ENCODE measurements at places on chromosomes 12 and 14.

DNA sequence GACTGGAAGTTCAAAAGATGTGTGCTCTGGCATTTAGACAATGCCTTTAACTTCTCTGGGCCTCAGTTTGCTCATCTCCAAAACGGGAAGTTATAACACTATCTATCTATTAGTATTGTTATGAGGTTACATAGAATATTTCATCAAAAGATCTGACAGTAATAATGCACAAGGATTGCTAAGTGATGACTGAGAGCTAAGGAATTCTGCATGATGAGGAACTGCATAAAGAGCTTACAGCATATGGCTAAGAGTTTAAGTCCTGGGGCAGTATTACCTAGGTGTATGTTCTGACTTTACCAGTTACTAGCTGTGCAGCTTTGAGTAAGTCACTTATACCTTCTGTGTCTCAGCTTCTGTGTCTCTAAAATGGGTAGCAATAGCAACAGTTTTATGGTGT, 160.1 kb upstream of the TMPO start:
- no peak for DNase-seq

DNA sequence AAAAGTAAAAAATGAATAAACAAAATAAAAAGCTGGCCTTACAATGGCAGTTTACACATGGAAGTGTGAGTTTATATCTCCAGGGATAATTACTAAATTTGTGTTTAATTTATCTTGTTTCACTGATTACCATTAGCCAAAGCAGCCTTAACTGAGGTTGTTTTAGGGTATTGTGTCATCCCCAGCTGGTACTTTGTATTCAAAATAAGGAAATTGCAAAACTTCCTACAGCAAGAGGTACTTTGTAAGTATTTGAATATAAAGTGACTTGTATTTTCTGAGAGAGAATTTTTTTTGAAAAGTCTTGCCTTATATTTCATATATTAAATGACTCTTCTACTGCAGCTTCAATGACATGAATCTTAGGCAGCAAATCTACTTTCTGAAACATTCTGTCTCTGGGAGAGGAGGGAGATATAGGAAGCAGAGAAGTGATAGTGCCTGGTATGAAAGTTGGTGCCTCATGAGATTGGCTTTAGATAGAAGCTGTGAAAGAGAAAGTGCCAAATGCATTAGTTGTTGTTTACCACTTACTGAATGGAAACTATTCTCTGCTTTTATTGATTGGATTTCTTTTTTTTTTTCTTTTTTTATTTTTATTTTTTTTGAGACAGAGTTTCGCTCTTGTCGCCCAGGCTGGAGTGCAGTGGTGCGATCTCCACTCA, 6.7 kb downstream of the FNTB start:
- peak; percentile 34 for DNase-seq

DNA sequence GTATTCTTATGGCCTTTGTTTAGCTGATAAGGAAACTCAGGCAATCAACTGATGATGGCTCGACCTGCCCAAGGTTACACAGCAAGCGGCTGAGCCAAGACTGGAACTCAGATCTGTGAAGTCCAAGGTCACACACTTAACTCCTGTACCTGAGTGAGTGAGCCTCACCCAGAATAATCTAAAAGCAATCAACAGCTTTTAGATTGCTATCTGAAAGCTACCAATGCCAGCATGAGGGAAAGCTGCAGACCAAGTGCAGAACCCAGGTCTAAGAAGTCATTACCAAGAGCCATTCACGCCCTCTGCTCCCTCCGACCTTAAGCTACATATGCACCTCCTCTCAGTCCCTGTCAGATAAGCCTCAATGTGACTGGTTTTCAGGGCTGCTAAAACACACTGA, 12.1 kb downstream of the APPL2 start:
- no peak for DNase-seq

DNA sequence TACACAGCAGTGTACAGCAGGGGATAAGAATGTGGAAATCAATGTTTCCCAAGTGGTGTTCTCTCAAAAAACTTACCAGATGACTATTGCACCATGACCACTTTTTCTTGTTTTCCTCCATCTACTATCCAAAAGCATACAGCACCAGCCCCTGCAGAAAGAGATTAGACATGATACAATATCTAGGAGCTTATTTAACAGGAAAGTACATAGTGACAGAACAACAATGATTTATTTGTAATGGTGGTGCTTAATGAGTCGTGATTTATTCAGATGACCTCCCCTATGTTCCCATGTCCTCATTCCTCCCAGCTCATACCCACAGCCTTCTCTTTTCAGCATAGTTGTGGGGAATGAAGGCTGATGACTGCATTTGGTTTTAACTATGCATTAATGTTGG, 413.6 kb downstream of the BTG1 start:
- DNase-seq = no peak

DNA sequence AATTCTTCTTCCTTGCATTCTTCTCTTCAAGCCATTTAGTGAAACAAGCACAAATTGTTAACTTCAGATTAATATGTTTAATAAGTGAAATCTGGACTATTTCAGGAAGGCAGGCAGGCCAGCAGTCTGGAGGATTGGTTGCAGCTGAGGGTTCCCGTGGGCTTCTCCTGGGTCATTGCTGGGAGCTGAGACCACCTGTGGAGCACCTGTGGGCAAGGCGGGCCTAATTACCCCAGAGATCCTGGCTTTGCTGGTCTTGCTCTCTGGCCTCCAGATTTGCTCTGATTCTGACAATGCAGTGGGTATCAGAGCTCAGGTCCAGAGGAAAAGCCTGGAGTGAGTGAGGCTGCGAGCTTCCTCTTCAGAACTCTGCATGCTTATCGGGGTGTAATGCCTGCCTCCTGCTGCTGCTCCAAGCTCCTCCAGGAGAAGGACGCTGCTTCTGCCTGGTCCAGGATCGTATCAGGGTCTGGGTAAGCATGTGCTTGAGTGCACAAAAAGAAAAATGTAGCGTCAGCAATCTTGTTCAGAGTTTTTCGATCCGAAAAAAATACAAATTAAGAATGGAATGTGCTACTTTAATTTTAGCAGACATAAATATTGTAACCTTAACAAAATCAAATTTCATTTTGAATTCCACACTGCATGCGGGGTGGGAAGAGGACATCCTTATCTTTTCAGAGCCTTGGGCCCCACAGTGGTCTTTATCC, 93.8 kb downstream of the TMEM30B start:
- DNase-seq = no peak

DNA sequence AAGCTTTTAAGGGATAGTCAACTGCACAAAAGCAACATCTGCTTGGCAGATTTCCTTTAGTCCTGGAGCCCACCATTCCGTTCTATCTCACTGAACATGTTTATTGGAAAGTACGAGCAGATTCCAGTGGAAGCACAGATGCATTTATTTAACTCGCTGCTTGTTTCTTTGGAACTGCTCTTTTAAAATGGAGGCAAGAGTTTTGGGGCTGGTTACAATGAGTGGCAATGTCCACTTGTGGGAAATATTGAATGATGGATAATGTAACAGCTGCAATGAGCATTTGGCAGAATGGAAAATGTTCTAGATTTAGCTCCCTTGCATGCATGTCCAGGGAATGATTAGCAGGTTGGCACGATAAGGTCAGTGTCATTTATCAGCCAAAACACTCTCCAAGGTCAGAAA, 163.0 kb downstream of the ATP23 start:
- no peak for DNase-seq

DNA sequence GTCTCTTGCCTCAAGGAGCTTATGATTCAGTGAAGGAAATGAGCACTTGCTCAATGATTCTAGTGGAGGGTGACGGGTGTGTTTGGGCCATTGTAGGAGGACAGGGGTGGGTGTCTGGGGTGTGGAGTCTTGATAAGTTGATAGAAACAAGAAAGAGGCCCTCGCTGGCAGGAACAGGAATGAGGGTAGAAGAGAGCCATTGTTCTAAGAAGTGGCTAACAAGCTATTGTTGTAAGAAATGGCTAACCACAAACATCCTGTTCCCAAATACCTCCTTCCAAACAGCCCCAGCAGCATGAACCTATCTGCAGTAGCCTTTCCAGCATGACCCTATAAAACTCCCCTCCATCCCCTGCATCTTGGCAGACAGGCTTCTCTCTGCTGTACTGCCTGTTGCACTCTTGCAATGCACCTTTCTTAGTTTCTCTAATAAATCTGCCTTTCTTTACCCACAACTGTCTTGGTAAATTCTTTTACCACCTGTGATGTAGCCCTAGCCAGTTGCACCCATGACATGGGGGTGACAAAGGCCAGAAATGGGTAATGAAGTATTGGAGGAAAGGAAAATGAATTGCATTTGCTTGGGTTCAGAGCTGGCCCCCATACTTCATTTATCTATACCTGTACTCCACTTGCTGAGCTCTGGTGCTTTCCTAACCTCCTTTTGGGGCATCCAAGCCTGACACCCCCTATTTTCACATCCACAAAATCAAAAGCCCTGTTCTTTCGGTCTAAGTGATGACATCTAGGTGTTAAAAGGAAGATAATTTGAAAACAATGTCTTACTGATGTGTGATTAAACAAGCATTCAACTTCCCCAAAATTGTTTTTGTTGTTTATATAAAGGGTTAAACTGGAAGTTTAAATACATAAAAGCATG, 389.1 kb downstream of the GRIN2B start:
- peak; percentile 47 for DNase-seq

- DNase-seq = no peak
These were observed 155.6 kb upstream of the PWP1 start for GRCh38 chr12:107529991-107530390.

DNA sequence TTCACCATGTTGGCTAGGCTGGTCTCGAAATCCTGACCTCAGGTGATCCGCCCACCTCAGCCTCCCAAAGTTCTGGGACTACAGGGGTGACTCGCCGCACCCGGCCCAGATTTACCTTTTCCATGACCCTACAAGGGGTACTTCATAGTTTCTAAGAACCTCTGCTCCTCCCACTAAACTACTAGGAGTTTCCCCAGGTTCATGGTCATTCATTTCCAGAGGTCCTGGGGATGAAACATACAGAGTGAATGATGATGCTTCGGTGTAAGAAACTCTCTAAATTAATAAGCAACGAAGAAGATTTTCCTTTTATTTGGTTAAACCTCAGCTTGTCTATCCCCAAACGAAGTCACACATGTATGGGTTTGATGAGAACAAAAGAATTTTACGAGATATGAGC, 56.9 kb downstream of the AMN start:
- no peak for DNase-seq

DNA sequence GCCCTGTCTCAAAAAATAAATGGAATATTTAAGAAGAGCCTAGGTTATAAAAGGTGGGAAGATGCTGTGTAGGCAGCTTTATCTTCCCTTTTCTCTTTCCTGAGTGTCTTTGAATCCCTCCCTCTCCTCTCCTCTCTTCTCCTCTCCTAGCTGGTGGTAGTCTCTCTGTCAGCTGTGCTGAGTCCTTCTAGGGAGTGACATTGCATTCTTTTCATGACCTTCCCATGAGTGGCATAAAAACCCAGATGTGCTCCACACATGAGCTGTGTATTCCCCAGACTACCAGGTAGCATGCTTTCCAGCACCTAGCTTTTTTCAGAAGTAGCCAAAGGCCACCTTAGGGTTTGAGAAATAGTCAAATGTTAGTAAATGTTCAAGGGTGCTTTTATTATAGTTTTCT, 23.6 kb downstream of the SAMD4A start:
- DNase-seq = no peak

DNA sequence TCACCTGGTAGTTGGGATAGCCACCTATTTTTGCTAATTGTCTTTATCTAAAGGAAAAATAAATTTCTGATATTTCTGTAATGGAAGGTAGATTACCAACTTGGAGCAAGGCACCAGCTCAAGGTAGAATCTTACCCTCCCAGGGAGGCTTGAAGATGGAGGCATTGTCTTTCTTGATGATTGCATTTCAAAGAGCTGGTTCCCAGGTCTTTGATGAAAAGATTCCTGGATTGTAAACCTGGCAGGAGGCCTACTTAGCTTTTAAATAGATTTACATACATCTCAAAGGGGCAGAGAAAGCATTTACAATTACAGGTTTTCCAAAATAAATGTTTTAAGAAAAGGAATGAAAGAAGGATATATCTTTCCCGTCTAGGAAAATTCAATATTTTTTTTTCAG, 729.2 kb downstream of the LRFN5 start:
- no peak for DNase-seq

- DNase-seq = no peak
These were observed 28.3 kb upstream of the CMKLR1 start for GRCh38 chr12:108367436-108367835.

GRCh38 chr14:31029016-31029970, 3.1 kb upstream of the STRN3 start:
- no peak for DNase-seq

GRCh38 chr14:68939893-68940613, 39.0 kb downstream of the ACTN1 start:
- no peak for DNase-seq

All from GM12865 (cell line).